ENCODE measurements at places on chromosomes 5 and 9.

- no peak for DNase-seq
These were observed 184.6 kb upstream of the MAP1B start for GRCh38 chr5:71922584-71923106.

DNA sequence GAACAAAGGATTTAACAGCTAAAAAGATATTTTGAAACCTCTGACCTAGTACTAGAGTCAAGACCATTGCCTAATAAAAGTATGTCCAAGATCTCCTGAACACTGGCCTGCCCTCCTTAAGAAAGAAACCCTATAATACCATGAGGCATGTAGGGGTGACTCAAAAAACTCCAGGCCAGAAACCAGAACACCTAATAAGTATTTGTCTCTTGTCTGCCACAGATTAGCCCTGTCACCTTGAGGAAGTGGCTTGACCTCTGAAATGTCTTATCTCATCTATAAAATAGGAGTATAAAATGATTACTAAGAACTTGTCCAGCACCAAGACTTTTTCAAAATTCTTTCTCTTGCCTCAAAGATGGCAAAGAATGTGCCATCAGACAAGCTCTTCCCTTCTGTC lies 125.5 kb upstream of the RASGRF2 start:
- no peak for DNase-seq

- DNase-seq: no peak
These were observed 61.2 kb downstream of the MRPS30 start for GRCh38 chr5:44869928-44870327.

GRCh38 chr5:153717287-153717686 lies 226.8 kb downstream of the GRIA1 start:
- DNase-seq: no peak

DNA sequence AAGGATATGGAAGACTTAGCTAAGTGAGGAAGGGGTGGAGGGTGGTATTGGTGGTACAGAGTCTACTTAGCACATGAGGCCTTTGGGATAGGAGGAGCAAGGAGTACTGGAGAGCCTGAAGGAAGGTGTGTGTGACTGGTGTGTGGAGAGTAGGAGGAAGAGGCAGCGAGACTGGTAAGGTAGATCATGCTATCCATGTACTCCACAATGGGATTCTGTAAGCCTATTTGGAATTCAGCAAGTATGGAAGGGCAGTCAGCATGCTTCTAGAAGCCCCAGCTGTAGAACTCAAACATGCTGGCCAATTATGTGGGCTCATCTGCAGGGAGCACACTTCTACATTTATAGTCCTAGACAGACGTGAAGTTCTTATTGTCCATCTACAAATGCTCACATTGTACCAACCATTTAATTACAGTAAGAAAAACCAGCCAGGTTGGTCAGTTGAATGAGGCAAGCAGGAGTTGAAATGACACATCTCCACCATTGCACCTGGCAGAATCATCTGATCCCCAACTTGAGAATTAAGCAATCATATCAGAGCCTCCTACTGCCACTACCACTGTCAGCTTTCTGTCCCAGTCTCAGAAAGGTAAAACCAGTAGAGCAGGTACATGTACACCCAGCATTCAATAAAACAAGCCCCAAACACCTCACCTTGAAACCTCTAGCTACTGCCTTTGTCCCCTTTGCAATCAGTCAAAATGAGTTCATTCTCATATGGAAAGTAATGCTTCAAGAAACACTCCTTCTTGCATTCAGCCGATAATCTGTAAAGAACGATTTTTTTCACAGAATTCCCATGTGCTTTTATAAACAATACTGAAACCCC lies 60.9 kb upstream of the GLRX start:
- DNase-seq: no peak

DNA sequence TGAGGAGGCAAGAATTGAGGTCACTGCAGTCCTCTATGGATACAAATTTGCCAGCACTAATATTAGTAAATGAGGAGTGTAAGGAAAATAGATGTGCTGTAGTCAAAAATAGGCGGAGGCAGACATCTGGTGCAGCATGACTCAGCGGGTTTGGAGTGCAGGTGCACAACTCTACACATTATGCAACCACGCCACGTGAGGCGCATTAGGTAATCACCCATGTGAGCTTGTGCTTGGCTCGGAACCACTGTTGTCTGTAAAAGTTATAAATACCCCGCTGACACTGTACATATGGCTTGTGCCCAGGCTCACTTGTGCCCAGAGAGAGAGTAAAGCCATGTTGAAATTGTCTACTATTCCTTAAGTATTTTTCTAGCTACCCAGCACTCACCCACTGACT lies 623.5 kb upstream of the NUDT12 start:
- DNase-seq: no peak

DNA sequence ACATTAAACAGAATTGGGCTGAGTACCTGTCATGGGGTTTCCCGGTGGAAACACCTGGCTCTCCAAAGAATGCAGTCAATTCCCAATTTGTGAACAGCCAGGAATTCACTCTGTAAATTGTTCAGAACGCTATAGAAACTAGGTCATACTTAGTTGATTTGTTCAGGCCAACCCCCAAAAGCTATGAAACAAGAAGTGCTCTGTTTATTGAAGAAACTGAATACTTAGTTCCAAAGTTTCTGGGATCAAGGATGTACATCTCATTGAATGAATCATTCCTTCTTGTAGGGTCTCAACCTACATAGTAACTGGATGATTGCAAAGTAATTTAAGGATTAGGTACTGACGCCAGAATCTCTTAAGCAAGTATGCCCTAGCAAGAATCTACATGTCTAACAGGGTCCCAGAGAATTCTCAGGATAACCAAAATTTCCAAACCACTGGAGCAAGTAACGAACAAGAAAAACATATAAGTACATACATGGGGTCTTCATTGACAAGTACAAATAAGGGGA lies 659 bp upstream of the TUSC1 start:
- DNase-seq: no peak

DNA sequence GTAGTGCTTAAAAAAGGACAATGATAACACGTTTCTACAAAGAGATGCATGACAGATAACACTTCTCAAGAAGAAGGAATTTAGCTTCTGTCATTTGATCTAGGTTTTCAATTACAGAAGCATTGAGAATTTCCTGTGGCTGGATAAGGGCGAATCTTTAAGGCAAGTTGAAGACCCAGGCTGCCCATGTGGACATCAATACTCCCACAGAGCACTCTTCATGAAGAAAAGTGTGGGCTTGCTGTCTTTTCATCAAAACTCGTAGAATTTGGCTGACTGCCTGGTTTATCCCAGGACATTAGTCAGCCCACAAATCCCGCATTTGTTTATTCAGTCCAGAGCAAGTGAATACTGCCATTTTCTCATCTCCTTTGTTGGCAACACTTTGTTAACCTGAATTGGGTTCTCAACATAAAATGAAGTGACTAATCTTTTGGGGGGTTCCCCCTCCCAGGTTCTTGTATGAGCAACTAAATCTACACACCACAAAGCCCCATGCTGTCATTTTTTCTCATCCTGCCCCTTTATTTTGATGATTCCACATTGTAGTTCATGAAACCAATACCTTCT lies 43.4 kb upstream of the CDKN2B start:
- peak; percentile 9 for DNase-seq

DNA sequence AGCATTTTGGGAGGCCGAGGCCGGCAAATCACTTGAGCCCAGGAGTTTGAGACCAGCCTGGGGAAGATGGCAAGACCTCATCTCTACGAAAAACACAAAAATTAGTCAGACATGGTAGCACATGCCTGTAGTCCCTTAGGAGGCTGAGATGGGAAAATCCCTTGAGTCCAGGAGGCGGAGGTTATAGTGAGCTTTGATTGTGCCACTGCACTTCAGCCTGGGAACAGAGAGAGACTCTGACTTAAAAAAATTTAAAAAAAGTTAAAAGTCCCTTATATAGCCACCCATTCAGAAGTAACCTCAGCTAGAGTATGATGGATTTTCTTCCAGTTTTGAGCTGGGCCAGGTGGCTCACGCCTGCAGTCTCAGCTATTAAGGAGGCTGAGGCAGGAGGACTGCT lies 72.4 kb downstream of the UGCG start:
- no peak for DNase-seq

DNA sequence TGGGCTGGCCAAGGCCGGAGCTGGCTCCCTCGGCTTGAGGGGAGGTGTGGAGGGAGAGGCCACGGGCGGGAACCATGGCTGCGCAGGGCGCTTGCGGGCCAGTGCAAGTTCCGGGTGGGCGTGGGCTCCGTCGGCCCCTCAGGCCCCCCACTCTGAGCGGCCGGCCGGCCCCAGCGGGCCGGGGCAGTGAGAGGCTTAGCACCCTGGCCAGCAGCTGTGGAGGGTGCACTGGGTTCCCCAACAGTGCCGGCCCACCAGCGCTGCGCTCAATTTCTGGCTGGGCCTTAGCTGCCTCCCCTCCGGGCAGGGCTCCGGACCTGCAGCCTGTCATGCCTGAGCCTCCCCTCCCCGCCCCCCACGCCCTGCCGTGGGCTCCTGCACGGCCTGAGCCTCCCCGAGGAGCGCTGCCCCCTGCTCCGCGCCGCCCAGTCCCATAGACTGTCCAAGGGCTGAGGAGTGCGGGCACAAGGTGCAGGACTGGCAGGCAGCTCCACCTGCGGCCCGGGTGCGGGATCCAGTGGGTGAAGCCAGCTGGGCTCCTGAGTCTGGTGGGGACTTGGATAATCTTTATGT lies 184.2 kb downstream of the ATPSCKMT start:
- DNase-seq: no peak

DNA sequence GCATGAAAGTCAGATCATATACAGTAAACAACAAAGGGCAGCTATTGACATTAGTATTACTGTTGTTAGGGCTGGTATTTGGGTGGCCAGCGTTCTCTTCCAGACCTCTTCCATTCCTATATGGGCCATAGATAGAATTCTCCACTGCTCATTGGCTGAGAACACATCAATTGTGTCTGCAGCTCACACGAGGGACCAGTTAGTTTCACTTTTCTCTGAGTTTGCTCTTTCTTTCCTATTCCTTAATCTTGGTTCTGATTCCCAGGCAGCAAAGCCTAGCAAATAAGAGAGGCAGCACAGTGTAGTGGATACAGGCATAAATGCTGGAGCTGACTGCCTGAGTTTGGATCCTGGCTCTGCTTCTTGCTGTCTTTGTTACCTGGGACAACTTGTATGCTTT lies 476.4 kb downstream of the SPOCK1 start:
- DNase-seq: no peak

DNA sequence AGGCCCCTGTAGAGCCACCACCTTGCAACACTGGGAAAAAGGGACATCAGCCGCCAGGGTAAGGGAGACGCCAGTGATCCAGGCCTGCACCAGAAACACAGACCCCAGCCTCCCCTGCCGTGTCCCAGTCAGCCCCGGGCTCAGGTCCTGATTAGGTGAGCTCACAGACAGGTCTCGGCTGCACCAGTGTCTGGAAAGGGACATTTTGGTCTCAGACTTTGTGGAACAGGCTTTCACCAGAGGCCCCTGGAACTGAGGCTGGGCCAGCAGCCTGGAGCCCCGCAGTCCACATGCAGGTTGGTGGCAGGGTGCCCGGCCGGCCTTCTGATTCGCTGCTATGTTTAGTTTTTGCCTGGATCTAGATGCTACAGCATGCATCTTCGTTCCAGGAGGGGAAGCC lies 369.0 kb upstream of the IRX4 start:
- no peak for DNase-seq

GRCh38 chr9:70402213-70402612 lies 12.2 kb downstream of the KLF9 start:
- no peak for DNase-seq

DNA sequence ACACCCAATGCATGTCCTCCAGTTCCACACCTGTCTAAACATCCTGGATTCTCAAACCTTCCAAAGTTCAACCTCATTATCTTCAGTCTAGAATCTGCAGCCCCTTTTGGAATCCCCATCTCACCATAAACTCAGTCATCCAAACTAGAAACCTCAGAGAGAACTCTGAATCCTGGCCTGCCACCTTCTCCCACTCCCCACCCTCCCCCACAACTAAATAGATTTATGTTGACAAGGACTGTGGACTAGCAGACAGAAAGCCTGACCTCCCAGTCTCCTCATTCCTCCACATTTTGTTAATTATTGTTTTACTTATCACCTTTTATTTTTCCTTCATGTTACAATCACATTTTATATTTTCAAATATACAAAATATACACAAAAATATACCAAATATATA lies 76.6 kb downstream of the MEF2C start:
- no peak for DNase-seq

- DNase-seq: no peak
These were observed 27.5 kb downstream of the ADGRD2 start for GRCh38 chr9:124477648-124478285.

- no peak for DNase-seq
These were observed 11.9 kb upstream of the C1QTNF2 start for GRCh38 chr5:160382346-160382745.

DNA sequence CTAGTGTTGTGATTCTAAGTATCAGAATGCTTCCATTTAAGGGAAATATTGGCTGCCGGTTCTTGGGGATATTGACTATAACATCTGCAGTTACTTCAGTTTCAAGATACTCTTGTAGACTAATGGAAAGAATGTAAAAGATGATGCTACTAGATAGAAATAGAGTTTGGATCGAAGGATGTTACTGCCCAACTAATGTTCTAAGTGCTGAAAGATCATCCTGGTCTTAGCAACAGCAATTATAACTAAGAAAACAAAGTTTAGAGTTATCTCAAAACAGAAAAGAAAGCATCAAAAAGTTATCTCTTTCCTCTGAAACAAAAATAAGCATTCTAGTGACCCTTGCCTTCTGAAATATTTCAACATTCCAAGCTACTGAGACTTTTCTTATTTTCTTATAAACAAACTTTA lies 49.9 kb downstream of the ITGA1 start:
- DNase-seq: no peak

GRCh38 chr5:168765551-168766425 lies 186.6 kb upstream of the PANK3 start:
- no peak for DNase-seq

DNA sequence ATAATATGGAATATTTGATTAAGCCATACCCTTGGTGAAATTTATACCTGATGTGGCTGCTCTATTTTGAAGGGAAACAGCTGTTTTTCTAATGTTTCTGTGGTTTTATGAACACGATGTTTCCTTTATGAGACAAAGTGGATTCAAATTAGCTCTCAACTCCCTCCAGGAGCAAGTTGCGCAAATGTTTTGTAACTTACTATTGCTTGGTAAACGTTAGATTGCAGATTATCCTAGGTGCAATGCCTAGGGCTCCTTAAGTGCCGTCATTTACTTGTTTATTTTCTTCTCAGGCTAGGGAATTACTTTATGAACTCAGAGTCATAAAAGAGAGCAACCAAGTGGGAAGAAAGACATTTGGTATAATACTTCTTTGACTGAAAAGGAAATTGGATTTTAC lies 763.1 kb downstream of the TAF11L14 start:
- DNase-seq: no peak

GRCh38 chr5:20348321-20348720 lies 360.3 kb upstream of the CDH18 start:
- no peak for DNase-seq

- no peak for DNase-seq
These were observed 67.2 kb downstream of the KIF4B start for GRCh38 chr5:155080721-155081120.
